DMS53 (cell line): ENCODE measurements at places on chromosomes 2 and 18.

- DNase-seq = no peak
Observed at GRCh38 chr2:234973008-234973407, 21.2 kb downstream of the SH3BP4 start.

GRCh38 chr2:55115761-55116597 is 65.7 kb upstream of the RTN4 start:
- DNase-seq = peak; percentile 10

DNA sequence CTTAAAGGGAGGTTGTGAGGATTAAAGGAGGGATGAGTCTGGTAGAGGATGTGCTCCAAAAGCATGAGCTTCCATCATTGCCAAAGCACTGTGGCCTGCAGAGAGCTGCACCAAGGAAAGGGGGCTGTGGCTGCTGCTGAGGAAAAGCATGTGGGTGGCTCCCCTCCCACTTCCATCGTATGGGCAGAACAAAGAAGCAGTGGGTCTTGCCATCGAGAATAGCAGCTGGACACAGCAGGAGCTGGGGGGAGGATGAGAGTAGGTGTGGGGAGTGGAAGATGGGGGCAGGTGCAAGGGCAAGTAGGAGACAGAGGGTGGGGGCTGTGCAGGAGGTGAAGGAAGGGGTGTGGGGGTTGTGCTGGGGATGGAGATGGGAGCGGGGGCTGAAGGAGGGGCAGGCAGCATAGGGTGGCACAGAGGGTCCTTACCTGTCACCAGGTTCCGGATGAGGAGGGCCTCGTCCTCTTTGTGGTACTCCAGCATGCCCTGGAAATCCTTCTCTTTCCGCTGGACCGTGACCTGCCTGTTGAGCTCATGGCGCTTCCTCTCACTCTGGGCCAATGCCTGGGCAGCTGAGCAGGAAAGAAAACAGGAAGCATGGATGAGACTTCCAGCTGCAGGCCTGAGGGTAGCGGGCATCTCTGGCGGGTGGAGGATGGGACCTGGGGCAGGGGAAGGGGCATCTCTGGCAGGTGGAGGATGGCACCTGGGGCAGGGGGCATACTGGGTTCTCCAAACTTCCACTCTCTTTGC is 33.6 kb upstream of the ACAA2 start:
- DNase-seq = peak; percentile 95

GRCh38 chr18:10143596-10143995 is 229.8 kb downstream of the VAPA start:
- no peak for DNase-seq

GRCh38 chr18:50895350-50896045 is 16.6 kb downstream of the ME2 start:
- DNase-seq = peak; percentile 72

GRCh38 chr2:167954495-167954894 is 292.9 kb downstream of the STK39 start:
- no peak for DNase-seq

DNA sequence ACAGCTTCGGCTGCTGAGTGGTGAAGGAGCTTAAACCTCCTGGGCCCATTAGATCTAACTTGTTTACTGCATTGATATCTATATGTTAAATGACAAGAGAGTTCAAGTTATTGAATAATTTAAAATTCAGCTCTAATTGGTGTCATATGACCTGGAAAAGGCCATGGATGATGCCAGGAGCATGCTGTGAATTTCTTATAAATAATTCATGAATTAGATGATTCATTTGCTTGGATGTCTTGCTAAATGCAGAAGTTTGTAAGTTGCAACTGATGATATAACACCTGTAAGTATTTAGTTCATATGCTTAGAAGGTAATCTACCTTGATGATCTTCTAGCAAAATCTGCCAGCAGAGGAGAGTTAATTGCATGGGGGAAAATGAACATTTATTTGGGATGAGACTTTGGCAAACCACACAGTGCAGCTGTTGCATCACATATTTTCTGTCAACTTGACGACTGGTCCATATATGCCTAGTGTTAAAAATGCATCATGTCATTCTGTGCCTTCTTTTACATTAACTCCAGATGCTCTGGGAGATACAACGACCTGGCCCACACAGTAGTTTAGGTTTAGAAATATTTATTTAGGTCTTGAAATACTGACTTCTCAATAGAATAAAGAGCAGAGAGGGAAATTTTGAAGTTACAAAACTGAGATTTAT is 226.3 kb downstream of the KIAA1328 start:
- DNase-seq = no peak

DNA sequence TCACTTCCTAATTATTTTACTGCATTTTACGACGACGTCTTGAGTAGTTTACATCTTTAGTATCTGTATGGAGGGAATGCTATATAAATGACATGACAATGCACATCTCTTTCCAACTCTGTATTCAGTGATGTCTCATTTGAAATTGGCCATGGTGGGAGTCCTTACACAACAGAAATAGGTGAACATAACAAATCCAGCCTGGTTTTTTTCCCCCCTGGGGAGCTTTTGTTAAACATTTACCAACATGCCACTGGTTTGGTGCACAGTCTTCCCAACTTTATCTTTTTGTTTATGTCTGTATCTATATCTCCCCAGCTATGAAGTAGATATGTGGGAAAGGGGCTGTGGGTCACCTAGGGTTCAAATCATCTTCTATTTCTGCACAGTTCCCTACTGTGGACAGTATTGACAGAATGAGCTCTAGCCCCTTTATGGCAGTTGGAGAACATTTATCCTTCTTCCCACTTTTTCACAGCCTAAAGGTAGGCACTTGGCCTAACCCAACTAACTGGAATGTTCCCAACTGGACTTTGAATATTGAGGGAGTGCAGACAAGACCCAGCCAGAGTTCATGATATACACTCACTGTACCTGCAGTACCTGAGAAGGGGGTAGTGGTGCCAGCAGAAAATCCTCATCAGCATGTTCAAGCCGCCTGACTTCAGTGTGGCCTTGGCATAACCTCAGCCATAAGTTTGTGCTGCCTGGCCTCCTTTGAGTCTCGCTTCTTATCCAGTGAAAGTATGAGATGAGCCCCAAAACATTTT is 5.7 kb upstream of the RTKN start:
- no peak for DNase-seq

GRCh38 chr18:49142216-49142615 is 191.5 kb upstream of the SMAD7 start:
- no peak for DNase-seq

DNA sequence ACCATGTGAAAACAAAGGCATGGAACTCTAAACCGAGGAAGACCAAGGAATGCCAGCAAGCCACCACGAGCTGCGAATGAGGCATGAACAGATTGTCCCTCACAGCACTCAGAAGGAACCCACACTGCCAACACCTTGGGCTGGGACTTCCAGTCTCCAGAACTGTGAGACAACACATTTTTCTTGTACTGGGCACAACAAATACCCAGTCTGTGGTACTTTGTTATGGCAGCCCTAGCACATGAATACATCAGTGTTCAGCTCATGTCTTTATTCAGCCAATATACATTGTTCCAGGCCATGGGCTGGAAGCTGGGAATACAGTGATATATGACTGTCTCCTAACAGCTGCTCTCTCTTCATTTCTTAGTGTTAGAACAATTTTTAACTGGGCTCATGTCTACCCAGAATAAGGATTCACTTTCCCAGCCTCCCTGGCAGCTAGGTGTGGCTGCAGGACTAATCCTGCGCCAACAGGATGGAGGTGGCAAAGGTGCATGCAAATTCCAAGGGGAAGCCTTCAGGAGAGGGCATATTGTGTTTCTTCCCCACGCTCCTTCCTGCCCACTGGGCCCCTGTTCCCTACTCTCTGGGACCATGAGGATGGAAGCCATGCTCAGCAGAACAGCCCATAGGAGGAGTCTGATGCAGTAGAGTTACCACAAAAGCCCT is 59.6 kb downstream of the STPG4 start:
- no peak for DNase-seq

GRCh38 chr2:119407430-119408220 is 24.0 kb upstream of the TMEM37 start:
- peak; percentile 76 for DNase-seq

DNA sequence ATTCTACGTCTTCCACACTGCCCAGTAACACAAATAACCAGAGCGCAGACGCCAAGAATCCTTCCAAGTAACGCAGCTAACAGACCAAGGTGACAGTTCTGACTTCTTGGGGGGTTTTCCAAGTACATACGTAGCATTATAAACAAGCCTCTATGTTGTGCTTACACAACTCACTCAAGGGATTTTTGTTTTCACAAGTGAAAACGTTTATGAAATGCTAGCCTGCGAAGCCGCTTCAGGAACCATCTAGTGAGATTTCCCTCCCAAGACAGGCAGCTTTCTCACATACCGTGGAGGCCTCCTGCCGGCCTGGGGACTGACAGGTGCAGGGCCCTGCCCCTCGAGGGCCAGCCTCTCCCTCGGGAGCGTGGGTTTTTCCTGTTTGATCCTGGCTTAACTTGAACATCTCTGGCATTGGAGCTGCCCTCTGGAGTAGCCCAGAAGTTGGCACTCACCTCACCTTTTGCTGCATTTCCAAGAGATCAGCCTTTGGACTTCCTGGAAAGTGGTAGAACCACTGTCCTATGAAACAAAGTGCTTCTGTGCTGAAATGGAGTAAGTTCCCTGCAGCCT is 151.1 kb downstream of the MBP start:
- no peak for DNase-seq

DNA sequence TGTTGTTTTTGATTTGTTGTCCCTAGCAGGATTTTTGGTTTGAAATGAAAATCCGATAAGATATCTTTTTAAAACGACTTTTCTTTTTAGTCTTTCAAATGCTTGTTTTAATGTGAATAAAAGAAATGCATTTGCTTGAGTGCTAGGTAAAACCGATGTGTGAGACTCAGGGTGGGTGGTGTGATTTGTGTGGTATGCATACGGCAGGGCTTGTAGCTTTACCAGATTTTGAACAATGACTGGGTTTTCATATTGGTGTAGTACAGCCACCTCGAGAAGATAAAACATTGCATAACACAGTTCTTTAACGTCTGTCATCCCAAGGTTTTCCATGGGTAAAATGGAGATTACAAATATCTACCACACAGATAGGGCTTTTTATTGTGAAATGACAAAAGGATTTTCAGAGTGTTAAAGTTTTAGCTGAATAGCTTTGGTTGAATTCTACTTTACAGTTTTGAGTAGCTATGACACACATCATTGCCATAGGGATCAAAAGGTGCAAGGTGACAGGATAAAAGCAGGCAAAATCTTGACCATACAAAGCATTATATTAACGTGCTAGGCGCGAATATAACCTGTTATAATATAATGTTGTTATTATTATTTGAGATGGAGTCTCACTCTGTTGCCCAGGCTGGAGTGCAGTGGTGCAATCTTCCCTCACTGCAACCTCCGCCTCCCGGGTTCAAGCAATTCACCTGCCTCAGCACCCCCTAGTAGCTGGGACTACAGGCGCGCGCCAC is 824 bp upstream of the ZNF638 start:
- DNase-seq = no peak

- DNase-seq = peak; percentile 92
Observed at GRCh38 chr18:75293591-75293990, 83.0 kb downstream of the TSHZ1 start.

DNA sequence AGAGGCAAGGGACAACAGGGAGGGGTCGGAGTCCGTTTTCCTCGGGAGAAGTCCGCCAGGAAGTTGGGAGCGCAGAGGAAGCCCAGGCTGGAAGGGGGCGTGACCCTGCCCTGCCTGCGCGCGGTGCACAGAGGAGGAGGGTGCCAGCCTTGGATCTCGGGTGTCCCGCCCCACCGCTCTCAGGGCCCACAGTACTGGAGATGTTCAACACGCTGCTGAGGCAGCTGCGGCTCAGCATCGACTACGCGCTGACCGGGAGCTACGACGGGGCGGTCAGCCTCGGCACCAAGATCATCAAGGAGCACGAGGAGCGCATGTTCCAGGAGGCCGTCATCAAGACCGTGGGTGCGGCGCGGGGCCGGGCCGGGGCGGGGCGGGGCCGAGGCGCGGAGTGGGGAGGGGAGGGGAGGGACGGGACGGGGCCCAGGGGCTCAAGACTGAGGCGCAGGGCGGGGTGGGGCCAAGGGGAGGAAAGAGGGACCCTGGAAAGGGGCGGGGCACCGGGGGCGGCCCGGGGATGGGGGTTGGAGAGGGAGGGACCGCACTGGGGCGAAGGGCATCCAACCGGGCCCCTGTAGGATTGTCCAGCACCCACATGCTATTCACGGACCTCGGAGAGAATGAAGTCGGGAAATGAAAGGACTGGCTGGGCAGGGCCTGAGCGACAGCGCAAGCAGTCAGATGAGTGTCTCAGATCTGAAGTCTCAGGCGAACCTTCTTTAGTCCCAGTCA is 36.6 kb downstream of the POMC start:
- no peak for DNase-seq

DNA sequence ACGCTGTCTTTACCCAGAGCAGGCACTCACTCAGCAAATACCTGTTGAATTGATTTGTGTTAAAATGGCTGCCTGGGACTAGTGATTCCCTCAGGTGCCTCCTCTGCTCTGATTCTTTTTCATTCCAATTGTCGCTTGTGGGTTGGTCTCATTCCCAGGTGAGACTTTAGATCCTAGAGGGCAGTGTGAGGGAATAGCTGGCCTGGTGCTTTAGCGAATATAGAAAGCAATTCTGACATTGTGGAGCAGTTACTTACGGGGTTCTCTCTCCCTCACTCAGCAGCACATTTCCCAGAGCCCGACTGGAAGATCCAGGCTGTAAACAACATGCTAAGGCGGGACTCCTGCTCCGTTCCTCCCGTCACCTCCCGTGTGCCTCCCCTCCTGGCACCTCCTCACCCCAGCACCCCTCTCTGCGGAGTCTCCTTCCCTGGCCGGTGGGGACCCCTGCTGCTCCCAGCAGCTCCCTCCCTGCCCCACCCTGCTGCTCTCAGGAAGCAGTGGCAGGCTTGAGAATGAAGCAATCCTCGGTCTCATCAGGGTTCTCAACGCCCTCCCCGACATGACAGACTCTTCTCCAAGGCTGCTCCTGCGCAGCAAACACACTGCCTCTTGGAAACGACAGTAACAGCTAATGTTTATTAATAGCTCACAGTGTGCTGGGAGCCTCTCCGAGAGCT is 26.9 kb downstream of the CELF4 start:
- no peak for DNase-seq

DNA sequence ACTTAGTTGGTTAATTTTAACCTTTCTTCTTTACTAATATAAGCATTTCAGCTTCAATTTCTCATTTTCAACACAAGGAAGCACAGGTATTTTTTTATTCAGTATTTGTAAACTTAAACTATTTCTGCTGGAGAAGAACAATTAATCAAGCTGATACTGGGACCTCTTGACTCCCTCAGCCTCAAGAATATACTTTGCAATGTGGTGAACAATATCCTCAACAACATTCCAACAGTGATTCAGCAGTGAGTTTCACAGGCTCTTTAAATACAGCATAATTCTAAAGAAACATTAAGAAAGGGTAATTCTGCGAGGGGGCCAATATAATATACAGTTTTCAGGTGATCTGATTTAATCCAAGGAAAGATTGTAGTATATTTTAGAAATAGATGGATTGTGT is 10.0 kb downstream of the RAPGEF4 start:
- DNase-seq = no peak

GRCh38 chr2:144411473-144411872 is 108.4 kb downstream of the ZEB2 start:
- no peak for DNase-seq
